ENCODE measurements at places on chromosomes 7 and 10.

- DNase-seq: no peak
These were observed 28.7 kb downstream of the GIMAP8 start for GRCh38 chr7:150479023-150479716.

DNA sequence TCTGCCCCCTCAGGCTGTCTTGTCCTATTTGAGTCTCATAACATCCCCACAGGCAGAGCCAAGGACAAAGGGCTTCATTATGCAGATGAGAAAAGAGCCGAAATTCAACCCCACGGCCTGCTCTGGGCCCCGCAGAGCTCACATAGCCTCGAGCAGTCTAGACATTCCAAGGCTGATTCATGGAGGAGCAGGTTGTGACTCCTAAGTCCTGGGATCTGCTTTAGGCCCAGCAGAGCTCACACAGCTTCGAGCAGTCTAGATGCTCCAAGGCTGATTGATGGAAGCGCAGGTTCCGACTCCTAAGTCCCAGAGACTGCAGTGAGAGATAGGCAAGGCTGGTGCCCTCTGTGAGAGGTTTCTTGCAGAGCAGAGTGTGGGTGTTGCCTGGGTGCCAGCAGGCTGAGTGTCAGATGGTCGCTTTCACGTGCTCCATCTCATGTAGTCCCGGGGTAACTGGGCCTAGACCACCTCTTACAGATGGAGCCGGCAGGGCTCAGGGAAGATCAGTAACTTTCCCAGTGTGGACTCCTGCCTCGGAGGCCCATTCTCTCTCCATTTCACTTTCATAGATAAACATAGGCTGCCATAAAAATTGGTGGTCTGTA lies 436.1 kb upstream of the FOXK1 start:
- DNase-seq: no peak

DNA sequence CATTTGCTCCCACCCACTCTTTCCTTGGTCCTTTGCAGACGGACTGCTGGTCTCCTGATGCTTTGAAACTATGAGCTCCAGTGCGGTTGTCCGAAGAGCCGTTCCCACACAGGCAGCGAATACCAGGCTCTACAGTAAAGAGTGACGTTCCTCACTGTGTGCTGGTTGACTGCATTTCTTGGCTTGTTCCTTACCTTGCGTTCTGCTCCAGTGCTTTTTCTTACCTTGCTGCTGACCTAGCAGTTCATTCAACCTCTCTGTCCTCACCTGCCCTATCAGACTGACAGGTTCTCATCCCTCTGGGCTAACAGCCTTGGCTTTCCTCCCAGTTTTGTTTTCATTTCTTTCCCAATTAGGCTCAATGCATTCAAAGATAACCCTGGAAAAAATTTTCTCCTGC lies 214.8 kb downstream of the TMEM178B start:
- DNase-seq: no peak

DNA sequence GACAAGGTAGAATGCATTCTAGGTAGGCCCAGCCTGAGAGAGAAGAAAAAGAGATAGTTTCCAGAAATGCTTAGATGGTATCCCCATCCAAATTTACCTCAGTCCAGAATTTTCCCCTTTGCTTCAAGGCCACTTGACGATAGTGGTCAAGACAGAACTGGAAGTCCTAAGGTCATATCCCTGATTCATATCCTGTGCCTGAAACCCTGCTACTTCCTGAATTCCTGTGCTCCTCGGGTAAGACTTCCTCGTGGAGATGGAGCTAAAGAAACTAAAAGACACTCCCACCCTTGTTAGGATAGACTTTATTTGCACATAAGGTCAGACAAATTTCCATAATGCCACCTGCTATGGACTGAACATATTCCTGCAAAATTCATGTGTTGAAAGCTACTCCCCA lies 175.9 kb downstream of the EVX1 start:
- no peak for DNase-seq

- no peak for DNase-seq
These were observed 56.1 kb downstream of the TWIST1 start for GRCh38 chr7:19061331-19061730.

- DNase-seq: no peak
These were observed 243.9 kb downstream of the ETV1 start for GRCh38 chr7:13745530-13745929.

- no peak for DNase-seq
These were observed 74.1 kb upstream of the GRB10 start for GRCh38 chr7:50856806-50857205.

DNA sequence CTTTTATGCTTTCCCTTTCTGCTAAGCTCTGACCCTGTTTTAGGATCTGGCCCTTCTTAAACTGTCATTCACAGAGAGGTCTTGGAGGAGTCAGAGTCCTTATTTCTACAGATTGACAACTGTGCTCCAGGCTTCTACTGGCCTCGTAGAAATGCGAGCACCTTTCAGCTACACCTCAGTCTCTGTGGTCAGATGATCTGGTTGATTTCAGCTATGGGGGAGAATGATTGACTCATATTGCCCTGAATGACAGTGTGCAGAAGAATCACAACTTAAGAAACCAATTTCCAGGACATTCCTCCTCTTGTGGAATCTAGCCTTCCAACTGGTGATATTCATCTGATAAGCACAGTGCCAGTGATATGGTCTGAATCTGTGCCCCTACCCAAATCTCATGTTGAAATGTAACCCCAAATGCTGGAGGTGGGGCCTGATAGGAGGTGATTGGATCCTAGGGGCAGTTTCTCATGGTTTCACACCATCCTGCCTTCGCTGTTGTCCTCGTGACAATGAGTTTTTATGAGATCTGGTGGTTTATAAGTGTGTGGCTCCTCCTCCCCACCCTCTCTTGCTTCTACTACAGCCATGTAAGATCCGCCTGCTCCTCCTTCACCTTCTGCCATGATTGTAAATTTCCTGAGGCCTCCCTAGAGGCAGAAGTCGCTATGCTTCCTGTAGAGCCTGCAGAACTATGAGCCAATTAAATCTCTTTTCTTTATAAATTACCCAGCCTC lies 14.0 kb upstream of the CYP3A7 start:
- no peak for DNase-seq

GRCh38 chr7:22758576-22758975 lies 31.6 kb downstream of the IL6 start:
- no peak for DNase-seq

DNA sequence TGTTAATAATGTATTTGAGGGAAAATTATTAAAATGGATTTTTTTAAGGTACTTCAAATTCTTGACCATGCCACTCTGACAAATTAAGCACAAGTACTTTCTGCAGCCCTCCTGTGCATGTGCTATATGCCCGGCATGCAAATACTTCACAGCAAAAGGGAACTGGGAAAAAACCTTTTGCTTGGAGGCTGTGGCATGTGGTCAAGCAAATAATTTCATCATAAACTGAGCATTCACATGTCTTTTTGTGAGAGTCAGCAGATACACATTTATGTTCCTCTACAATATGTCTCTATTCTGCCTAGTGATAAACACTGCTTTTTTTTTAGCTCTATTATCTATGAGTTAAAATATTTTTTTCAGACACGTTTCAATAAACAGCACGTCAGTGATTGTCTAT lies 53.7 kb upstream of the SEMA3A start:
- no peak for DNase-seq

- DNase-seq: no peak
These were observed 29.1 kb downstream of the INPP5F start for GRCh38 chr10:119754936-119755335.

- DNase-seq: peak; percentile 81
These were observed 19.1 kb downstream of the MXI1 start for GRCh38 chr10:110226543-110226925.

- DNase-seq: no peak
These were observed 21.3 kb upstream of the EFCAB10 start for GRCh38 chr7:105602325-105603305.

DNA sequence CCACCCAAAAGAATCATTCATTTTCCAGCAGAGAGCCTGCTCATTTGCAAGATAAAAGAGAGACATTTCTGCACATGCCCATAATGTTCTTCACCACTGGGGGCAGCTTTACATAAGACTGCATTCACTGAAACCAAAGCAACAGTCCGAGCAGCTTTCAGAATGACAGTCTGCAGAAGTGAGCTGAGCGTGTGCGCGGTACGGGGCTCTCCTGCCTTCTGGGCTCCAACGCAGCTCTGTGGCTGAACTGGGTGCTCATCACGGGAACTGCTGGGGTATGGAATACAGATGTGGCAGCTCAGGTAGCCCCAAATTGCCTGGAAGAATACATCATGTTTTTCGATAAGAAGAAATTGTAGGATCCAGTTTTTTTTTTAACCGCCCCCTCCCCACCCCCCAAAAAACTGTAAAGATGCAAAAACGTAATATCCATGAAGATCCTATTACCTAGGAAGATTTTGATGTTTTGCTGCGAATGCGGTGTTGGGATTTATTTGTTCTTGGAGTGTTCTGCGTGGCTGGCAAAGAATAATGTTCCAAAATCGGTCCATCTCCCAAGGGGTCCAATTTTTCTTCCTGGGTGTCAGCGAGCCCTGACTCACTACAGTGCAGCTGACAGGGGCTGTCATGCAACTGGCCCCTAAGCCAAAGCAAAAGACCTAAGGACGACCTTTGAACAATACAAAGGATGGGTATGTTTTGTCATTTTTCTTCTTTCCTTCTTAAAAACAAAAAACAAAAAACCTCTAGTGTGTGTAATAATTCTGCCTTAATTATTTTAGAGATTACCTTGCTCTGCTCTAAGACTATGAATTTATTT lies at the start of gene LRRTM3:
TSS of gene LRRTM3 (plus strand) at position 141 of the 820 bp plus-strand sequence.
- DNase-seq: no peak

DNA sequence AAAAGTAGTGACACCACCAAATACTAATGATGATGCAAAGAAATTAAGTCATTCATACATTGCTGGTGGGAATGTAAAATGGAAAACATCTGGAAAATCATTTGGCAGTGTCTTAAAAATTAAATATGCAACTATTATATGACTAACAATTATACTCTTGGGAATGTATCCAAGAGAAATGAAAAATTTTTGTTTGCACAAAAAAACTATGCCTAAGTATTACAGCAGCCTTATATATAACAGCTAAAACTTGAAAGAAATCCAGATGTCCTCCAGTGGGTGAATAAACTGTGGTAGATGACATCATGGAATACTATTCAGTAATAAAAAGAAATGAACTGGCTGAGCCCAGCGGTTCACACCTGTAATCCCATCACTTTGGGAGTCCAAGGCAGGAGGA lies 132.0 kb downstream of the NEBL start:
- DNase-seq: no peak

Data from omental fat pad (tissue), 4 donors.